Upper lobe of right lung (tissue), 1 donor: ENCODE measurements at places on chromosomes 6 and 20. TPM values are rescaled to one million over a fixed set of nuclear protein-coding genes. Genes with fewer than 3 reads are reported as not detected.

DNA sequence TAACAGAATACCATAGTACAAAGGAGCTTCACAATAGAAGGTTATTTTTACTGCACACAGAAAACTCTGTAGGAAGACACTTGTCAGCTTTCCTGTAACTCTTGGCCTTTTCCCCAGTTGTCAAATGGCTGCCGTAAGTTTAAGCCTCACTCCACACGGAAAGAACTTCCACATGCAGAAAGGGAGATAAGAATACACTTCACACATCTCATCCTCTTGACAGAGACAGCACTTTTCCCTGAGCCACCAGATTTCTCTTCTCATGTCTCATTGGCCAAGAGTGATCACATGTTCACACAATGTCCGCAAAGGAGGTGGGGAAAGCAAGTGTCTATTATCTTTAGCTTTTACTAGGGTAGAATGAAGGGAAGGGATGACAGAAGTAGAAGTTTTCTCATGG, 540.7 kb downstream of the HAO1 start:
- H3K27ac ChIP-seq, result no peak overlapping the region
- H3K27me3 ChIP-seq, result no peaks in the 10 kb centered on the region
- DNase-seq, result no peak
- H3K4me3 ChIP-seq, result no peak overlapping the region

DNA sequence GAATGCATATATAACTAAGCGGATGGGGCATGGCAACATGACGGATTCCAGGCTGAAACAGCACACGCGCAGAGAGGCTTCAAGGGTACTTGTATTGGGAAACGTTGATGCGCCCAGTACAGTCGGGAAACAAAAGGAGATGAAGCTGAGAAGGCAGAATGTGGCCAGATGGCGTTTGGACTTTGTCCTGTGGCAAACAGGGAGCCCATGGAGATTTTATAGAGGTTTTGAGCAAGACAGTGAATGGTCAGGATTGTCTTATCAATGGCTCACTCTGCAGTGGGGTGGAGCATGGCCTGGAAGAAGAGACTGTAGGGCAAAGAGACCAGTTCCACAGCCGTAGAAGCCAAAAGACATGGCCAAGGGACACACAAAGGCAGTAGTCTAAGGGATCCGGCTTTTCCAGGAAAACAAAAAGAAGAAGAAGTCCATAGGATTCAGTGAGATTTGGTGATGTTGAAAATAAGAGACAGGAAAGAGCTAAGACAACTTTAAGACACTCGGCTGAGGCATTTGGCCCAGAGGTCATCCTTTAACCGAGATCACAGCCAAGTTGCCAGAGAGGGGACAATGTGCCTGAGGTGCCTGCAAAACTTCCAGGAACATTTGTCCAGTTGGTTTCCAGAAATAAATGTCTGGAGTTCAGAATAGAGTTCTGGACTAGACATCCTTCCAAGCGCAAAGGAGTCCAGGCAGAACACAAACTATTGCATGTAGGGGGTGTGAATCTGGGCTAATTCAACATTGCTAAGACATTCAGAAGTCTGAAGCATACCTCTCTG, 123.0 kb upstream of the RREB1 start:
- no peaks in the 10 kb centered on the region for H3K4me1 ChIP-seq
- H3K36me3 ChIP-seq, result no peaks in the 10 kb centered on the region

DNA sequence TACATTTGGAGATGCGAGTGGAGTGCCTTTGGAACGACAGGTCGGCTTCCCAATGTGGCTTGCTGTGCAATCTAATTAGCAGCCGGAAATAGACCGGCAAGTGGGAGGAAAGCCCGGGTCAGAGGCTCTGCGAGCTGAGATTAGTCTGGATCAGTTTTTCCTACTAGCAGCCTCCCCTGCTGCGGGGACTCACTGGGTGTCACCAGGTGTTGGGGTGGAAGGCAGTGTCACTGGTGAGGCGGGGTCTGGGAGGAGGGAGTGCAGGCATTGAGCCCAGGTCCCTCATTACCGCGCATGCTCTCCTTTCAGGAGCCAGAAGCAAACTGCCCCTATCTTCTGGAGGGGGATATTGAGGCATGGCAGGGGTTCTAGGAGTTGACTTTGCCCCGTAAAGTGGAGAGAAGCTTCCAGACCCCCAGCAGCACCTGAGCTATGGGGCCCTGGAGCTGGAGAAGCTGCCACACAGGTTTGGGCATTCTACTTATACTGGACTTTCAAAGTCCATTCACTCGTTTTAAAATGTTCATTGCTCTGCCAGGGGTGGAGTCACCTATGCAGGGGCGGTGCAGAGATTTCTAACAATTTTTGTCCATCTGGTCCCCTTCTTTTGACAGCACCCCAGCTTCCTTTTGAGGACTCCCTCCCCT, 11.0 kb downstream of the SULF2 start:
- H3K27ac ChIP-seq, result no peak overlapping the region
- H3K4me3 ChIP-seq, result no peak overlapping the region
- peaks cover 4% of the 10 kb centered on the region for H3K27me3 ChIP-seq
- H3K4me1 ChIP-seq, result peaks cover 6% of the 10 kb centered on the region

The SLC22A2 gene
- not detected for total RNA-seq

GRCh38 chr6:38350220-38350619, 289.5 kb downstream of the BTBD9 start:
- no peak overlapping the region for H3K4me3 ChIP-seq
- H3K36me3 ChIP-seq, result no peaks in the 10 kb centered on the region
- no peak for DNase-seq
- no peaks in the 10 kb centered on the region for H3K27me3 ChIP-seq
- H3K27ac ChIP-seq, result no peak overlapping the region
- no peaks in the 10 kb centered on the region for H3K4me1 ChIP-seq

DNA sequence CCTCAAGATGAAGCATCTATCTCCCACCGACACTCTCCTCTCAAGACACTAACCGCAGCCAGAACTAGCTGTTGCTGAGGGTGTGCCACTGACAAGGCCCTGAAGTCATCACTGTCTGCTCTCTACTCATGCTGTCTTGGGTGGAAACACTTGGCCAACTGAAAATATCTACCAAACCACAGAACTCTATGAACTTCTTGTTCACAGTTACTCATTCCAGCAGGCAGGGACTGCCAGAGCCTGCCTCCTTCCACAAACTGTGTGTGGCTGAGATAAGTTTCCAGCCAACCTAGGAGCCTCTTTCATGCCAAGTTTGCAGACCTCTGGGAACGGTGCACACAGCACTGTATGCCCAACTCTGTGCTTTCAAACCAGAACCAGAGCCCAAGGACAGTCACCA, 45.5 kb upstream of the NXT1 start:
- no peak overlapping the region for H3K27ac ChIP-seq
- DNase-seq, result peak; percentile 19
- H3K4me3 ChIP-seq, result no peak overlapping the region
- no peaks in the 10 kb centered on the region for H3K27me3 ChIP-seq
